Naive B cell (primary cell): ENCODE measurements at places on chromosomes 16 and 17.

DNA sequence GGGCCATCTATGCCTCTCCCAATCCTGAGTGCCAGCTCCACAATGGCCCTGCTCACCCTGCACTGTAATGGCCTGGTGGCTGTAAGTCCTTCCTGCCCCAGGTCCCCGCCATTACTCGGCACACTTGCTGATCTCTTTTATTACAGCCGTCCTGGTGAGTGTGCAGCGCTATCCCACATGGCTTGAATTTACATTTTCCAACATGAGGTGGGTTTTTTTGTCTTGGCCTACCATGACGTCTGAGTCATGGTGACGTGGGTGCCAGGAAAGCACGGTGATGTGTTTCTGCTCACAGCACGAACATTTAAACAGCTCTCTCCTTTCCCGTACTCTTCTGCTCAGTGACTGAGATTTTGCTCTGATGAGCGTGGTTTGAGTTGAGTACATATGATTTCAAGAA, 55.2 kb upstream of the FOXF1 start:
- DNase-seq: no peak

GRCh38 chr17:7886227-7887037, 2.2 kb upstream of the CHD3 start:
- DNase-seq: peak; percentile 28

DNA sequence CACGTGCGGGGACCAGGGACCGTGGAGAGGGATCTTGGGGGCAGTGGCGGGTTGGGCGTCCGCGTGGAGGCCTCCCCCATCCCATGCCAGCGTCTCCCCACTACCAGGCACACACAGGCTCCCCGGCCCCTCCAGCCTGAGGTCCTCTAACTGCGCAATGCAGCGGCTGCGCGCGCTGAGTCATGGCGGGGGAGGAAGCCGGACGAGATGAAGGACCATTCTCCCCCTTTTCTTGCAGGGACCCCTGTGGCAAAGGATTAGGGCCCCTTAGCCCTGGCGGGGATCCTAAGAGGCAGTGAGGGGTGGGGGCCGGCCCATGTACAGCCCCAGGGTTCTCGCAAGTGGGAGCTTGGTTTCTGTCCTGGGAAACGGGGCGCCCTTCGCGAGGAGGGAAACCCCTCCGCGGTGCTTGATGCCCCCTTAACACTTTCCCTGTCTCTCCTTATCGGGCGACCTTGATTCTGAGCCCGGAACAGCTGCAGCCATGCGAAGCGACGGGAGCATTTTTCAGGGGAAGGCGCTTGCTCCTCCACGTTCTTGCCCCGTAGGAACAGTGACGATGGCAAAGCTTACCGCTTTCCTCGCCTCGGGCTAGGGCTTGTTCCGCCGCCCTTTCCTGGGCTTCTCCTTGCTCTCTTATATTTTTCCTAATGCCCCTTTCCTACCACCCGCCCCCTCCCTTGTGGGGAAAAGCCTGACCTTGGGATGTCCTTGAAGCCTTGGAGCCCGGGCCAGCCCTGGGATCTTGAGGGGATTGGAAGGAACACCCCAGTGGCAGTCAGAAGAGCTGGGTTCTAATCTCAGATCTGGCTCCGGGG, 592 bp downstream of the ALDOA start:
- no peak for DNase-seq

GRCh38 chr16:10009684-10010083, 172.5 kb downstream of the GRIN2A start:
- no peak for DNase-seq

GRCh38 chr17:38510421-38511149, 82.3 kb downstream of the ARHGAP23 start:
- no peak for DNase-seq

GRCh38 chr16:9138021-9138680, 46.7 kb downstream of the HAPSTR1 start:
- DNase-seq: no peak

GRCh38 chr17:73956595-73957465, 246.6 kb upstream of the RPL38 start:
- peak; percentile 26 for DNase-seq

GRCh38 chr17:41417576-41418015, 6.8 kb downstream of the KRT37 start:
- DNase-seq: peak; percentile 3

DNA sequence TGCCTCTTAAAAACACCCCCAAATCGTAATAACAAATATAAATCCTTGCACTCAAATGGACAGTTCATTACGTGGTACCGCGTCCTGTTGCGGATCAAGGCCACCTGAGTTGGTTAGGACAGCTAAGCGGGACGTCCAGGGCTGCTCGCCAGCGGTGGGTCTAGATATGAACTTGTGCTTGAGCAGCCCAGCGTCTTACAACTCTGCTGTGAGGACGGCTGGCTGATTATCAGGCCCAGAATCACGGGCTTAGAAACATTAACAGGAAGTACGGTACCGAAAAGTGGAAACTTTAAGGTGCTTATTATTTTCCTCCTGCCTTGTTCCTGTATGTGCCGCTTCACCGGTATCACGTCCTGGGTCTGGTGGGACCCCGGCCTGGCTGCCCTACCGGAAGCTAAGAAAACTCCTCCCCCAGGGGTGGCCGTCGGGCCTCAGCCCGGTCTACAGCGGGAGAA, 832 bp upstream of the SRRM2 start:
- DNase-seq: no peak

DNA sequence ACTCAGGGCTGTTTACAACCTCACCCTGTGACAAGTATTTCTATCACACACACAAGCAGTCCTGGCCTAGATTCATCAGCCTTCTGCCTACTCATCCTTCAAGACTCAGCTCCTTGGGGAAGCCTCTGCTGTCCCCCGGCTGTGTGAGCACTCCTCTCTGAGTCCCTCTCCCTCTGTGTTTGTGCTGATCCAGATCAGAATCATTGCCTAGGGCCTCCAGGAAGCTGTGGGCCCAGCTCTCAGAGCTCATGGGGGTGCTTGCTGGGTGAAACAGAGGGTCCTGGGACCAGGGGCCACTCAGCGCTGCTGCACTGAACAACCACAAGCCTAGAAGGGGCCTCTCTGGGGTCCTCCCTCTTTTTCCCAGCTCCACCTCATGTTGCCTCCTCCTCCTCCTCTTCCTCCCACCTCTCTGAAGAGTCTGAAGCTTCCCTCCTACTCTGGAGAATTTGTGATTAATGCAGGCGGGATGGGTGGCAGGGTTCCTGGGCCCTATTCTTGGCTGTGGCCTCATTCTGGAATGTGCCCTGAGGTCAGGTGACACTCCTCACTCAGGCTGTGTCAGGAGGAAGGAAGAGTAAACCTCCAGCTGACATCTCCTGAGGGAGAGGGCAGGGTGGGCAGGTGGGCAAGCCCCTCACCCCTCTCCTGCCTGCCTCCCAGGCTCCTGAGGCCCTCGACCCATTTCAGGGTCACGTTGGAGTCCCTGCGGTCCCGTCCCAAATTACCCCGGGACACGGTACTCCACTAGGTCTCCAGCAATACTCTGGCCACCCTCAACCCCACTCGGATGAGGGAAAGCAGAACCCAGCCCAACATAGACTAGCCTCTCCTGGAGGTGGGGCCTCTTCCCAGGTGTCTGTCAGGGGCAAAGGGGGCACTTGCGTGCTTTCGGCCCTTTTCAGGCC, 10.1 kb downstream of the WFIKKN2 start:
- DNase-seq: no peak

- no peak for DNase-seq
These were observed 188.1 kb upstream of the CCL2 start for GRCh38 chr17:34067011-34067410.

GRCh38 chr17:20315821-20316220, 151.5 kb downstream of the LGALS9B start:
- DNase-seq: no peak

GRCh38 chr17:47120521-47121095, 68.5 kb downstream of the CDC27 start:
- no peak for DNase-seq

DNA sequence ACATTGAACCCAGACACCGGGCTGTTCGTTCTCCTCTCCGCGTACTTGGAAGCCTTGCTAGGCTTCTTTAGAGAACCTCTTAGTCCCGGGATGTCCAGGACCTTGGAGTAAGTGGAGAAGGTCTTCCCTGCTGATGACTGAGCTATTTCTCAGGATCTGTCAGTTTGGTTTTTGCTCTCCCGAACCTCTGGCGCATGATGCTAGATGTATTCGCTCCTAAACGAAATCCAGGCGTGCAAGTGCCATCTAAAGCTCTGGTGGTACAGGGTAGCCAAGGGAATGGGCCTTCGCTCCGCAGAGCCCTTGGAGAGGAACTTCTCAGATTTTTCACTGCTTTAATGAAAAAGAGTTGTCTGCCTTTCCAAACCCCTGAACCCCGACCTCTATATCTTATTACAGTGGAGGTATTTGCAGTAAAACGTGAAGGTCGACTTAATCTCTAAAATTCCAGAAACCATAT, 547 bp downstream of the VMP1 start:
- no peak for DNase-seq

DNA sequence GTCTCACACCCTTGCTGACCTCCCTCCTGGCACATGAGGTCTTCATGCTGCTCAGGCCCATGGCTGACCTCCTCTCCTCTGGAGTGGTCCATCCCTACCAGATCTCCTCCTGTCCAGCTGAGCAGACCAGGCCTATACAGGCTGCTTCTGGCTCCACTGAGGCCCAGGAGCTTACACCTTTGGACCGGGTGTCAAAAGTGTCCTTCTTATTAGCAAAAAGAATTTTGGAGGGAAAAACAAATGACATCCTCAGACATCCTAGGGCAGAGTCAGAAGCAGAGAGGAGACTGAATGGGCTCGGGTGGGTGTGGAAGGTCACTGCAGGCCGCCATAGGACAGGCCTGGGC, 38.1 kb downstream of the WSB1 start:
- DNase-seq: no peak

- DNase-seq: no peak
These were observed 14.3 kb upstream of the NUBP1 start for GRCh38 chr16:10729104-10730048.
